ENCODE measurements at places on chromosomes 13 and 19.
A peak's percentile ranks its signal among the peaks of the same experiment; 100 is the strongest.

DNA sequence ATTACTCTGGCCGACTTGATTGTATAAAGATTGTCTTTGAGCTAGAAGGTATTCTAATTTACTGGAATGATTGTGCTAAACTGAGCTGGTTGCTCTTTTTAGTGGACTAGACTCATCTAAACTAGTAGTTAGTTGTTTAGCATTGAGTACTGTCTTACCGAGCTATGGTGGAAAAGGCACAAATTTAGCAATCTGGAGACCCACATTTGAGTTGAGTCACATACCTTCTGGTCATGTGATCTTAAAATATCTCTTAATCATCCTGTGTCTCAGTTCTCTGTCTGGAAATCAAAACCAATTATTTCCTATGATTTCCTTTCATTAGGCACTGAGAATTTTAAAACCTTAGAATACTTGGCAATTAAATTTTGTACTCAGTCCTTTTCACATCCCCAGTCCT, 349.5 kb downstream of the IRS2 start:
- no peak for DNase-seq

GRCh38 chr19:30881930-30882329, 467.3 kb downstream of the TSHZ3 start:
- no peak for DNase-seq

GRCh38 chr19:4759388-4760284, 31.9 kb upstream of the FEM1A start:
- DNase-seq, result peak; percentile 42

DNA sequence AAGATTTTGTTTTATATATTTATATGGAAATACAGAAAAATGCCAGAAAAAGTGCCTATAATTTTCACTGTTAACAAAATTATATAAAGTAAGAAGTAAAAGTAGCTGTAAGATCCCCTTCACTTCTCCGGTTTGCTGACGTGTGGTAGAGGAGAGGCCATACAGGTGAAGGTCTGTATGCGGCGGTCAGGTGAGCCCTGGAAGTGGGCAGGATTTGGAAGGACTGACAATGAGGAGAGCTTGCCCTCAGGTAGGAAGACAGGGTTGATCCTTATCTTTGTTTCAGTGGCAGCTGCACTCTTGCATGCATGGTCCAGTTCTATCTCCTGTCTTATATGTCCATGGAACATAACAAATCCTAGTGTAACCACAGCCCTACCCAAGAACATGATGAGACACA, 16.9 kb upstream of the TFDP1 start:
- DNase-seq, result no peak

DNA sequence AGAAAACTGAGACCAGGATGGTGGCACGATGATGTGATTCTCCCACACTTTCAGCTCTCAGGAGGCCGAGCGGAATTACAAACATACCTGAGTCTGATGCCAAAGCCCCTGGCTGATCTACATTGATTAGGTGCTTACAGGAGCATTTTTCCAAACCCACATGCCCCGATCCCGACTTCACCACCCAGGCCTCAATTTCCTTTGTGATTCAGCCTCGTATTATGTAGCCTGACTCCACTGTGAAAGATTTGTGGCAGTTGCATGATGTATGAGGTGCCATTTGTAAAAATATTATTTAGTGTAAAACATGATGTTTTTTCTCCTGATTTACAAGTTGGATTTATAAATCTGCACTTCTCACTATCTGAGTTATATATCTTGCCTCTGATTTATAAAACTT, 118.0 kb downstream of the TSHZ3 start:
- DNase-seq, result no peak

DNA sequence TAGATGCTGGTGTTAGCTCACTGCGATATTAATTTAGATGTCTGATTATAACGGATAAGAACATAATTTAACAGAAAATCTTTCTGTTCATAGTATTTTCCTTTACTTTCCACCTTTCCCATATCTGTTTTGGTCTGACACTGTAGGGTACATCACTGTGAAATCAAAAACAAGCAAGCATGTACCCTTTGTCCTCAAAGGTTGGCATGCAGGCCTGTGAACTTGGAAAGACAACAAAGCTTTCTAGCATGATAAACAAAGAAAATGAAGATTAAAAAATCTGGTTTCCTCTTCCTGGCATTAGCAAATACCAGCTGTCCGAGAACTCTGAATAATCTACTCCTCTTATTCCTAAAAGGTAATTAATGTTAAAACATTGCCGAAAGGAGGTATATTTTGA, 31.6 kb downstream of the THSD1 start:
- DNase-seq, result no peak

- DNase-seq, result no peak
Measured at GRCh38 chr13:107139006-107139405, 571.1 kb upstream of the ARGLU1 start.

GRCh38 chr19:45889210-45889885, 3.4 kb upstream of the IRF2BP1 start:
- DNase-seq, result no peak

- no peak for DNase-seq
Measured at GRCh38 chr19:20318616-20319015, 151.6 kb downstream of the ZNF486 start.

GRCh38 chr13:36357692-36358091, 11.5 kb upstream of the SPART start:
- no peak for DNase-seq

DNA sequence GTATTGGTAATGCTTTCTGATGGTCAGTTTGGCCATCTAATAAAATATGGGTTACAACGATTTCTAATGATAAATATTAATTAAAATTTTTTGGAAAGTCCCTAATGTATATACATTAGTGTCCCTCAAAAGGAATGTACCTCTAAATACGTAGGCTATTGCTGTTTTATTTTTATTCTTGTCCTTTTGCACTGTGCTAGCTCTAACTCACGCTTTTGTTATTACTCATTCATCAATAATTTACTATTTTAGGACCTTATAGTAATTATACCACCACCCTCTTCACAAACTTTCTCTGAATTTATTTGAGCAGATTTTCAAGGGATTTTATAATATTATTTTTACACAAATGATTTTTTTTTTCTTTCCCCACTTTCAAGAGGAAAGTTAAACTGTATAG, 795.9 kb upstream of the PCDH9 start:
- DNase-seq, result no peak

GRCh38 chr13:20664351-20664750, 39.1 kb upstream of the IL17D start:
- no peak for DNase-seq

DNA sequence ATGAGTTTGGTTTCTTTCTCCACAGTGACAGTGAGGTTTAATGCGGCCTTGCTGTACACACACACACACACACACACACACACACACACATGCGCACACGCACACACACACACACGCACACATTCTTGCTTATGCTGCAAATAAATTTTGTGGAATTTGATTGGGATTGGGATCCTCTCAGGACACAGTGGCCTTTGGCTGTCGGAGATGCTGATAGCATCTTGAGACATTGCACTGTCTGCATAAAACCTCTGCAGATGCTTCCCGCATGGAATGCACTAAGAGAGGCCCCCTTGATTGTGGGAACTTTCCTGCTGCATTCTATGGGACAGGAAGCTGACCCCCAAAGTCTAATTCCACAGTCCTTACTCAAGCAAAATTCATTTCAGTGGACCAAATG, 145.6 kb downstream of the FLT1 start:
- no peak for DNase-seq

DNA sequence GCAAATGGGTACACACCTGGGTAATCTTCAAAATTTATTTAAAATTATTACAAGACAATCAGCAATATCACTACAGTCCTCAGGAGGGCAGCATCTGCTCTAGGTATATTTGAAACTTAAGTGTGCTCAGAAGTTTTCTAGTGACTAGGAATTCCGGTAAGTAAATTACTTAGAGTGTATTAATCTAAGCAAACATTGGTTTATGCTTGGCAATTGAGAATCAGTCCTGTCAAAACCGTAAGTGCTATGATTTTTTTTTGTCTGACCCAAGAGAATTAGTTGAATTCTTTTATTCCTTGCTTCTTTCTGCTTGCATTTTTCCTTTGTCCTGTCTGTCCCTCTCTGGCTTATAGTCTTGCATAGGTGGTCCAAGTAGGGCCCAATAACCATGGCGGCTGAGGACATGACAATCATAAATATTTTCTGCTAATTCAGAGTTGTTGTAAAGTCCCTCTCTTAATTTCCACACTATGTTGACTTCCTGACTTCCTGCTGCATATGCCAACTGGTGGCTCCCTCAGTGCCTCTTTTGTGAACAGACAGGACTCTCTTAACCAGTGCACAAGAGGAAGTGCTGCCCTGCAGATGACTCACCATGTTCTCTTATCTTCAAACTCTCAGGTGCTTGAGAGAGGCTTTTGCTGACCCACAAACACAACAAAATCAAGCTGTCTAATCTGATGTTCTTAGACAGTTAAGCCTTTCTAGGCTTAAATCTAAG, 82.2 kb downstream of the SLAIN1 start:
- DNase-seq, result no peak

- no peak for DNase-seq
Measured at GRCh38 chr13:20489185-20489820, 36.4 kb downstream of the CRYL1 start.

DNA sequence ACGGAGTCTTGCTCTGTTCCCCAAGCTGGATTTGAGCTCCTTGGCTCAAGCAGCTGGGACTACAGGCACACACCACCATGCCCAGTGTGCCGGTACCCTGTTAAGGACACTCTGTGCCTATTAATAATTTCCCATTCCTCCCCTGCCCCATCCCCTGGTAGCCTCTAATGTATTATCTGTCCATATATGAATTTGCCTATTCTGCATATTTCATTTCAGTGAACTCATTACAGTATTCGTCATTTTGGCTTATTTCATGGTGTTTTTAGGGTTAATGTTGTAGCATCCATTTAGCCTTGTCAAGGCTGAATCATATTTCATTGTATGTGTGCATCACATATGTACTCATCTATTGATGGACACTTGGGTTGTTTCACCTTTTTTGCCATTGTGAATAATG, 33.6 kb downstream of the SKA3 start:
- DNase-seq, result no peak

- DNase-seq, result no peak
Measured at GRCh38 chr13:71799324-71799723, 67.7 kb downstream of the DACH1 start.

DNA sequence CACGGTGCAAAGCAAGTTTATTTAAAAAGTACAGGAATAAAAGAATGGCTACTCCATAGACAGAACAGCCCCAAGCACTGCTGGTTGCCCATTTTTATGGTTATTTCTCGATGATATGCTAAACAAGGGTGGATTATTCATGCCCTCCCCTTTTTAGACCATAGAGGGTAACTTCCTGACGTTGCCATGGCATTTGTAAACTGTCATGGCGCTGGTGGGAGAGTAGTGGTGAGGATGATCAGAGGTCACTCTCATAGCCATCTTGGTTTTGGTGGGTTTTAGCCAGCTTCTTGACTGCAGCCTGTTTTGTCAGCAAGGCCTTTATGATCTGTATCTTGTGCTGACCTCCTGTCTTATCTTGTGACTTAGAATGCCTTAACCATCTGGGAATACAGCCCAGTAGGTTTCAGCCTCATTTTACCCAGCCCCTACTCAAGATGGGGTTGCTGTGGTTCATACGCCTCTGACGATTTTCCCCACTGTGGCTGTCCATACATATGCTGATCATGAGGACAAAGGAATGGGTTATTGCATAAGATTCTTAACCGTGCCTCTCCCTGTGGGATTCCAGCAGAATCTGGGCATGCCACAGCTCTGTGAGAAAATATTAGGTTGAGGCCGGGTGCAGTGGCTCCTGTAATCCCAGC, 36.9 kb upstream of the ZNF507 start:
- DNase-seq, result no peak

Measured in stimulated activated CD4-positive, alpha-beta T cell treated with anti-CD3 and anti-CD28 coated beads, Interleukin-4, amount 100 ng/mL, for 48 hours (primary cell).